AG10803 (cell line): ENCODE measurements at places on chromosomes 2 and 18.

- no peak for DNase-seq
Observed at GRCh38 chr2:239285071-239285931, 115.5 kb downstream of the HDAC4 start.

DNA sequence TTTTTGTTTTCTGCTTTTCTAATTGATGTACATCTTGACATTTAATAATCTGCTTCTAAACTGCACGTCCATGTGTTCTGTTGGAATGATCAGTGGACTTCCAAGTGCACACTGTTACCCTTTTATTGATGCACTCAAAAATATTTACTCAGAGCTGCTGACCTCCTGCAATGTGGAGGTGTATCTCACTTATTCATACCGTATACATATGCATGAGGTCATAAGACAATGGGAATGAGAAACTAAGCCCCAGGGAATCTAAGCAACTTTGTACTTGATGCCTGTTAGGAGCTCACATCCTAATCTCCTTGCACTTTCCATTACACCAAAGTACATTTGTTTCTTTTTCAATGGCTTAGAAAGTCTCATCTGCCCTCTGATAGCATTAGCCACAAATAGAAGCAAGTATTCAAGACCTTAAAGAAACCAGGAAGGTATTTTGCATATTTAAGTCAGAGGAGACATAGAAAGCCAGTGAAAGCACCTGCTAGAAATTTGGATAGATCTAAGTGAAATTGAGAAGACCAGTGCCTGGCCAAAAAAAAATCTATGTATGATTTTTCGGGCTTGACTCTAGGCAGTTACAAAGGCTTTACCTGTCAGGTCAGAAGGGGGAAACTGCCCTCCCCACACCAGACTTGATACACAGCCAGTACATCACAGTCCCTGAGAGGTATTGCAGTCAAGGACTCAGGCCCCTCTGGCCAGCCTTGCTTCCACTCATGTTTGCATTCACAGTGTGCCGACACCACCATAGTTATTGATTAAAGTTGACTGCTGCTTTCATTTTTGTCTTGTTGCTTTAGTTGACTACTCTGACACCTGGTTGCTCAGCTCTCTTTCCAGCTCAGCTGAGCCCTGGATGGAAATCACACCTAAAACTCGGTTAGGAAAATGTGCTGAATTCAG lies 391.7 kb upstream of the CYRIA start:
- DNase-seq = no peak

DNA sequence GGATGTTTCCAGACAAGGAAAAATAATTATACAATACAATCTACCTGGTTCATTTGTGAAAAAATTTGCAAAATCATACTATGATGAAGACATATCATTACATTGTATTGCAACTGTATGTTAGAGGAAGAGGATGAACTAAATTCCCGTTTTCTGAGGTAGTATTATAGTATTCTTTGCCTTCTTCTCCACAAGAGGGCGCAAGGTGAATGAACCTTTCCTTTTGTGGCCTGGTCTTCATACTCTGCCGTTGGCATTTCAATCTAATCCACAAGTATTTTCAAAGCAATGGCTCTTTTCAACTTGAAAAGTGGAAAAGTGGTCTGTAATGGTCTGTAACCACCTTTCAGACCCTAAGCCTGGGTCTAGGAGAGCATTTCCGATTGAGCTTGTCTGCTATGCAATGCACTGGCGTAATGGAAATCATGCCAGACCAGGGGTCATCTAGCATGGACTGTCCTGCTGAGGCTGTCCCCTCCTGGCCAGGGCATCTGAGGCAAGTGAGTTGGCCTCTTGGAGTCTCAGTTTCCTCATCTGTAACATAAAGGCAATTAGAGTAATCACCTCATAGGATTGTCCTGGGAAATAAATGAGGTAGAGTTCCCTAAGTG lies 30.8 kb upstream of the ZNF396 start:
- peak; percentile 71 for DNase-seq

GRCh38 chr2:66563473-66563872 lies 128.5 kb downstream of the MEIS1 start:
- DNase-seq = no peak
